Transverse colon (tissue), 4 donors: ENCODE measurements at places on chromosomes 5 and 9.

DNA sequence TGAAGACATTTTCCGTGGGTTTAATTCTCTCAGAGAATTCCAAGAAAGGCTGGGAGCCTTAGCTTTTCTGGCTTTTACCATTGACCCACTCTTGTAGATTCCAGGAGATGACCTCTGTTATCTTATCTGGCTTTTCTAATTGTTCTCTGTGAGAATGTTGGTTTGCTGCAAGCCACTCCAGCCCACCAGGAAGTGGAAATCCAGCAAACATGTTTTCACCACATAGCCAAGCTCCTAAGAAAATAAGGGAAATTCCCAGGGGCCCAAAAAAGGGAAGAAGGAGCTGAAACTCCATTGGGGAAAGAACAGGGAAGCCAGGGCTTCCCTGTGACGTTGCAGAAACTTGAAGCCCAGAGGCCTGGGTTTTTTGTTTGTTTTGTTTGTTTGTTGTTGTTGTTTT lies 19.7 kb downstream of the GPR107 start:
- no peak for DNase-seq

DNA sequence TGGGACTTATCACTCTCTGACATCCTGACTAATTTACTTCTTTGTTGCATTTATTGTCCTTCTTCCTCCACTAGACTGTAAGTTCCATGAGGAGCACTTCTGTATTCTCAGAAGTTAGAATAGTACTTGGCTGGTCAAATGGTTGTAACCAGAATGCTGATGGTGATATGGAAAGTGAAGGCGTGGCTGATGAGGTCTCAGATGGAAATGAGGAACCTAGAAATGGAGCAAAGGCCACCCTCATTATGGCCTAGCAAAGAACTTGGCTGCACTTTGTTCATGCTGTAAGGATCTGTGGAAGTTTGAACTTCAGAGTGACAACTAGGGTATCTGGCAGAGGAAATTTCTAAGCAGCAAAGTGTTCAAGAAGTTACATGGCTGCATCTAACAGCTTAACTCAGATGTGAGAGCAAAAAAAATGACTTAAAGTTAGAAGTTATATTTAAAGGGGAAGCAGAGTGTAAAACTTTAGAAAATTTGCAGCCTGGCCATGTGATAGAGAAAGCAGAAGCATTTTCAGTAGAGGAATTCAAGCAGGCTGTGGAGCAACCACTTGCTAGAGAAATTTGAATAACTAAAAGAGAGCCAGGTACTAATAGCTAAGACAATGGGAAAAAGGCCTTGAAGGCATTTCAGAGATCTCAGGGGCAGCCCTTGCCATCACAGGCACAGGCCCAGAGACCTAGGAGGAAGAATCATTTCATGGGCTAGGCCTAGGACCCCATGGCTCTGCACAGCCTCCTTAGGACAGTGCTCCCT lies 14.9 kb upstream of the SLC22A5 start:
- DNase-seq = peak; percentile 41

DNA sequence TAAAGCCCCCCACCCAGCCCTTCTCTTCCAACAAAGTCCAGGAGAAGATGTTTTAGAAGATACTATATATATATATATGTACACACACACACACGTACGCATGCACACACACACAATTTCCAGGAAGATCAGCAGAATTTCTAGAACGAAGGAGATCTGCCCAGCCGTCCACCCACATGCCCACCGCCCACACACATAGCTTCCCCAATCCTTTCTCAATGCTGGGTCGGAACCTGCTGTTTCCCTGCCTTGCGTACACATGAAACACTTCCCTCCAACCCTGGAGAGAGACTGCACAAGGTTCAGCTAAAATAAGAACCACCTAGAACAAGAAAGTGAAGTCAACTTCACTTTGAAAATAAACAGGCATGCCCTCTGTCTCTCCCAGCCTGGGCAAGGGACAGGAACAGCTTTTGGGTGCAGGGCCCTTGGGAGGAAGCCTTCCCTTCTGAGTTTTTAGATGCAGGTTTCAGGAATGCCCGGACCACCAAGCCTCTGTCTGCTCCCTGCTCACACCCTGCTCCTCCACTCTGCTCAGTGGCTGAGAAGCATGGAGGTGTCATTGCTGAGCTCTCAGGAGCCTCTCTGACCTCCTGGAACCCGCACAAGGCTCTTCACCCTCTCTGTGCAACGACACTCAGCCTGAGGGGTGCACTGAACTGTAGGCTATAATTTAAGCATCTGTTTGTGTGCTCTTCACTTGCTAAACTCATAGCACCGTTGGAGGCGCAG lies 149.4 kb downstream of the C5orf15 start:
- no peak for DNase-seq

- DNase-seq = no peak
Observed at GRCh38 chr5:169133531-169133930, 167.4 kb downstream of the SLIT3 start.

GRCh38 chr5:113574417-113574816 lies 60.9 kb downstream of the YTHDC2 start:
- DNase-seq = no peak

DNA sequence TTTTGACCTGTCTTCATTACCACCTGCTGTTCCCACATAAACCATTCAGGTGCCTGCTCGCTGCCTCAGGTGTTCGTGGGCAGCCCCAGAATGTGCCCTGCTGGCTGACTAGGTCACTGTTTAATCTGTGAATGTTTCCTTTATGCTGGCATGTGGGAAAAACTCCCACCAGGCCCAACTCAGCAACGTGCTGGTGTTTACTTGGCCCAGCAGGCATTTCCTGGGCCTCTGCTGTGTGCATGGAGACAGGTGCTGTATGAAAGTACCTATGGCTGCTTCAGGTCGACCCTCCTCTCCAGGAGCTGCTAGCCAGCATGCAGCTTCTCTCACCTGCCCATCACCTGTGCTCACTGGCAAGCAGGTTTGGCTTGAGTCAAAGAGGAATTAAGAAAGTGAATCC lies 65.8 kb downstream of the RAD23B start:
- no peak for DNase-seq

DNA sequence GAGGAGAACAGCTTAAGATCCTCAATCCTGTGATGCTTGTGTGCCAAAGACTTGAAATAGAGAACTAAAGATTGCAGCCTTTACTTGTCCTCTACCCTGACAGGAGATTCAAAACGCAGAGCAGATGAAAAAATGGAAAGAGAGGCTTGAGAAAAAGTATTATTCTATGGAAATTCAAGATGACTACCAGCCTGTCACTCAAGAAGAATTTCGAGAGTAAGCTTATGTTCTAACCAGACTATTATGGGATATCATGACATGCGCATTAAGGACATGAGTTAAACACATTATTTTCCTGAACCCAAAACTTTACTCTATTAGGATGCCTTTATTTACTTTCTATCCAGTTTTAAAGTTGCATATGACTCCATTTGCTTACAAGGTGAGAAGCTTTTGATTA lies 46.4 kb downstream of the PKD2L2 start:
- no peak for DNase-seq

DNA sequence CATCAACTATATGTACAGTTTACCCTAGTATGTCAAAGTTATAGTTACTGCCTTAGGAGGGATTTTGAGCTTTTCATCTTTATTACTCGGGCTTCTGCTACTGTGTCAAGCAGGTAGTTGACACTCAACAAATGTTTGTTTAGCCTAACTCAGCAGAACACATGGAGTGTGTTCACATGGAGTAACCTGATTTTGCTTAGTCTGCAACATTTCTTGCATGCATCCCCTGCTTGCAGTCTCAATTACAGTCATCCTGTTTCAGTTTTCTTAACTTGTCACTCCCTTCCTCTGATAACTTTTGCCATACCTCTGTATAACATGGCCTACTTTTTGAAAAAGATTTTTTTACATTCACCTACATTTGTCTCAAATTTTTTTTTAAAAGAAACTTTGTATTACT lies 135.5 kb downstream of the NMUR2 start:
- no peak for DNase-seq

DNA sequence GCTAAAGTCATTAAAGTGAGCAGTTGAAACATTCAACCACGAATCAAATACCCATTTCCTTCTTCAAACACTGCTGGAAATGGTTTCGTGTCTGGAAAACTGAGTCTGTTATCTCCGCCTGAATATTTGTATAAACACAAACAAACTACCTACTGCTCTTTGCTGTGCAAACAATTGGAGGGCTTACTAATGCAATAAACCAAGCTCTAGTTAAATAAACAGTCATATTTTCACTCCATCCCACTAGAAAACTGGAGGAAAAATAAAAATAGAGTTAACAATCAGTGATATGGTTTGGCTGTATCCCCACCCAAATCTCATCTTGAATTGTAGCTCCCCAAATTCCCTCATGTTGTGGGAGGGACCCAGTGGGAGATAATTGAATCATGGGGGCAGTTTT lies 397.6 kb downstream of the RASEF start:
- no peak for DNase-seq

GRCh38 chr9:16133556-16134227 lies 580.8 kb downstream of the CCDC171 start:
- DNase-seq = peak; percentile 20

DNA sequence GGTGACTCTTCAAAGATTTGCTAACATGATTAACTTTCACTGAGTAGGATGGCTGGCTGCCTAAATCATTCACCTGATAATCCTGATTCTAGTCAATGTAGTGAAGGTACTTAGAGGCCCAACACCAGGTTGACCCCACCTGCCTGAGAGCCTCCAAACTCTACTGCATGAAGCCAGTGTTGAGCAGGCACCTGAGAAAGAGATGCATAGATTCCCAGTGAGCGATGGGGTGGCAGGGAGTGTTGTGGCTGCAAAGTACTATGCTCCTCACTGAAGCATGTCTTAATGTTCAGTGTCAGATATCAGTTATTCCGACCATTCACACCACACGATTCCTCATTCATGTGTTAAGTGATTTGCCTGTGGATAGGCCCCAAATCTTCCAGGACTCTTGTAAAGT lies 804.4 kb downstream of the TLE4 start:
- no peak for DNase-seq

GRCh38 chr5:74312746-74313145 lies 327.8 kb downstream of the ENC1 start:
- no peak for DNase-seq
